ENCODE measurements at places on chromosomes 13 and 19. TPM values are rescaled to one million over a fixed set of nuclear protein-coding genes. Genes with fewer than 3 reads are reported as not detected.

Gene BAX
- total RNA-seq: 383 TPM

Gene ZNF540
- total RNA-seq: 0.06 TPM

Gene VWA8
- total RNA-seq: 7.0 TPM

Gene TNFRSF19
- 2.9 TPM for total RNA-seq

Gene ZNF135
- total RNA-seq: not detected

Gene WDR88
- total RNA-seq: 0.28 TPM

Gene RXFP2
- not detected for total RNA-seq

Gene CDC42EP5
- not detected for total RNA-seq

Gene MCEMP1
- not detected for total RNA-seq

Gene FFAR1
- total RNA-seq: 0.02 TPM
